ENCODE measurements at places on chromosomes 6 and 20.

GRCh38 chr6:102438171-102438570 lies 1044.7 kb downstream of the GRIK2 start:
- no peak for DNase-seq

DNA sequence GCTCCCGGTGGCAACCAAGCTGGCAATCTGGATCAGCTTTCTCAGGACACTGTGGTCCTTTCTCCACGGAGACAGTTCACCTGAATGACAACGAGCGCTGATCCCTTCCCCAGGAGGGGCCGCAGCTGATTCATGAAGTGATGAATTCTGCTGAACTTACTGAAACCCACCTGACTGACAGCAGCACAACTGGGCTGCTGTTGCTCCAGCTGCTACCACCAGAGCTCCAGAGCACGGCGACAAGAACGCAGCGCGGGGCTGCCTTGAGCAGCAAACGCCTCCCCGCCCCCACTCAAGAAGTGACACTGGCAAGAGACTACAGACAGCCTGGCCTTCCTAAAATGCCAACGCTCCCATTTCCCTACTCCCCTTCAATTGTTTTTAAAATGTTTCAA lies 10.0 kb downstream of the PXDC1 start:
- DNase-seq = no peak

DNA sequence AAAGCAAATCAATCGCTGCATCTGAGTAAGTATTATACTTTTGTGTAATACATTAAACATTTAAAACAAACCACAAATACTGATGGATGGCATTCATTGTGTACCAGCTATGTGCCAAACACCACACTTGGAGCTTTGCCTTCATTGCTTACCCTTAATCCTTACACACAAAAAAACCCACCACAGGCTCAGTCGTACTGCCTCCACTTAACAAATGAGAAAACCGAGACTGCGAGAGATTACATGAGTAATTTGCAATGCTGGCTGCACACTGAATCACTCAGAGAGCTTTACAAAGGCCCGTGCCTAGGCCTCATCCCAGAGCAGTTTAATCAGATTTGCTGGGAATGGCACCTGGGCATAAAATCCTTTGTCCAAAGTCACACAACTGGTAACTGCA lies 130.5 kb downstream of the EDN1 start:
- DNase-seq = no peak

DNA sequence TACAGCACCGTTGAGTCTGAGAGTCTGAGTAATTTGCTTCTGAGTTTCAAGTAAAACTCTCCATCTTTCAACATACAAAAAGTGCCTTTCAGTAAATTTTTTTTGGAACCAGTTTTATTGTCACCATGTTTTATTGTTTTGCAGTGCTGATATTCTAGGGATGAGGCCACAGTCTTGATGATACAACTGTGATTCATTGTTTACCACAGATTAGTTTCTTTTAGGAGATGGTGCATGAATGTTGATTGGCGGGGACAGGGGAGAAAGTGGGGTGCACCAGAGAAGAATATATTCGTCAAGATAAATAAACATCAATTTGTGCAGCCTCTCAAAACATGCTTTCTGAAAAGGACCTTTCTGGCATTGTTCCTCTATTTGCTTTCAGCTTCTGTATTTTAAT lies 109.0 kb downstream of the MCHR2 start:
- DNase-seq = no peak

All from Right ventricle myocardium superior (tissue), 1 donor.